Omental fat pad (tissue), 4 donors: ENCODE measurements at places on chromosomes 6 and 20. TPM values are rescaled to one million over a fixed set of nuclear protein-coding genes. Genes with fewer than 3 reads are reported as not detected.

GRCh38 chr6:107398001-107398400, 61.4 kb downstream of the PDSS2 start:
- no peak for DNase-seq

- DNase-seq, result no peak
Measured at GRCh38 chr6:90256698-90257485, 39.8 kb downstream of the BACH2 start.

The USP49 gene
- 3.2 TPM for total RNA-seq

GRCh38 chr6:25641940-25642666, 9.9 kb upstream of the SCGN start:
- DNase-seq, result no peak

- no peak for DNase-seq
Measured at GRCh38 chr6:85565736-85566135, 27.9 kb downstream of the SNX14 start.

DNA sequence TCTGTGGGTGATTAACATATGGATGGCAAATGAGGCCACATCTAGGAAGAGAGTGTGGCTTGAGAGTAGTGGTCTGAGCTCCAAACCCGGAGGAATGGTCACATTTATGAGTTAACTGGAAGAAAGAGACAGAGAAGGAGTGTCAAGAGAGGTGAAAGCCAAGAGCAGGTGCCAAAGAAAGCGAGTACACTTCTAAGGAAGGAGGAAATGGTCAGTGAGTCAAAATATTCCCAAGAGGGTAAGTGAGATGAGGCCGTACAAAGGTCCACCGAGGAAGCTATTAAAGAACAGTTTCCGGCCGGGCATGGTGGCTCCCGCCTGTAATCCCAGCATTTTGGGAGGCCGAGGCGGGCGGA, 104.5 kb upstream of the RNF24 start:
- DNase-seq, result no peak

DNA sequence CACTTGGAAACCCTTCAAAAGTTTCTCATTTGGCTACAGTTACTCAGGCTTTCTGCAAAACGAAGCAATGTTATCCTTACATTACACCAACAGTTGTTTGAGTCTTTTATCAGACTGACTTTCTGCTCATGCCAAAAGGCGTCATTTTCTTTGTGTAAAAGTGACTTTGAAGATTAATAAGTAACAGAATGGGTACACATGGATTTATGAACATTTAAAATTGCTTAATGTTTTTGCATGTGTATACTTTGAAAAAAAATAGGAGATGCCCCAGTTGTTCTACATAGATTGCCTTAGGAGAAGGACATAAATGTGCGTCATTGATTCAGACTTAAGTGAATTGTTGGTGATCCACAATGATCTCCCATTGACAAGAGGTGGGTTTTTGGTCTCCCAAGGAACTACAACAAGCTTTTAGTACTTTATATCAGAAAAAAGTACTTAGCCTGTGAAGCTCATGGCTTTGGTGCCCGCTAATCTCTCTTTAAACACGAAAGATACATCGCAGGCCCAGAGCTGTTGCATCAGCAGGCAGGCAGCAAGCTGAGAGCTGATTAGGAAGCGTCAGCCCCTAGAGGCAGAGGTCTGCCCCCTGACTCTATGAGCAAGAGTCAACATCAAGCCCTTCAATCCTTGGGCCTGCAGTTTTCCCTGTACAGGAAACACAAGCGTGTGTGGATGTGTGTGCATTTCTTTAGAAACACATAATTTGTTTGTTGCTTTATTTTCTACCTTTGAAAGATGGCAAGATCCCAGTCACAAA, 45.9 kb downstream of the SLC22A3 start:
- no peak for DNase-seq

- DNase-seq, result no peak
Measured at GRCh38 chr6:16817594-16817993, 56.3 kb upstream of the ATXN1 start.

DNA sequence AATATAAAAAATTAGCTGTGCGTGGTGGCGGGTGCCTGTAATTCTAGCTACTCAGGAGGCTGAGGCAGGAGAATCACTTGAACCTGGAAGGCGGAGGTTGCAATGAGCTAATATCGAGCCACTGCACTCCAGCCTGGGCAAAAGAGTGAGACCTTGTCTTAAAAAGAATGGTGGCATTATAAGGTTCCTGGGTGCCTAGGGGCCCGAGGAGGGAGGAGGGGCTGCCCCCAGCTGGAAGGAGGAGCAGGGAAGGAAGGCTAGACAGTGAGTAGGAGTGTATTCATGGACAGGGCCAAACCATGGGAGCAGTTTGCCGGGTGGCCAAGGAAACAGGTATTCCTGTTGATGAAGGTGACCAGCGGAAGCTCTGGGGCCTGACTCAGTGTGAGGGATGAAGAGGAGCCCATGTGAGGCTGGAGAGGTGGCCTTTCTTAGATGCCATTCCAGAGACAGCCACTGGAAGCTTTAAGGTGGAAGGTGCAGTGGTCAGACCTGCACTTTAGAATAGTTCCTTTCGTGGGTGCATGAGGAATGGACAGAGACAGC, 24.2 kb downstream of the MANBAL start:
- DNase-seq, result no peak
